ENCODE measurements at places on chromosomes 2 and 18. TPM values are rescaled to one million over a fixed set of nuclear protein-coding genes. Genes with fewer than 3 reads are reported as not detected.

The CD8B gene
- 0.83 TPM for total RNA-seq

The RAB17 gene
- total RNA-seq = 1.1 TPM

The TMEM247 gene
- total RNA-seq = not detected

The PRKRA gene
- 42.2 TPM for total RNA-seq

The PJVK gene
- 2.5 TPM for total RNA-seq

The CAPN14 gene
- total RNA-seq = 0.11 TPM

The ANKRD30B gene
- not detected for total RNA-seq

The ZNF513 gene
- total RNA-seq = 20.2 TPM

The CLIP4 gene
- 13.2 TPM for total RNA-seq

The PASK gene
- total RNA-seq = 3.8 TPM

The SH2D6 gene
- total RNA-seq = 0.69 TPM

The C1GALT1C1L gene
- 0.71 TPM for total RNA-seq

The MARCO gene
- total RNA-seq = 0.44 TPM

The FIGLA gene
- not detected for total RNA-seq

The CNTNAP5 gene
- total RNA-seq = not detected

The TM4SF20 gene
- not detected for total RNA-seq

The REG1B gene
- total RNA-seq = not detected

The CFAP65 gene
- 0.04 TPM for total RNA-seq

The ICOS gene
- total RNA-seq = not detected

The LIMS2 gene
- total RNA-seq = 11.7 TPM

The COBLL1 gene
- 50.1 TPM for total RNA-seq

The TANC1 gene
- 28.1 TPM for total RNA-seq

The STPG4 gene
- not detected for total RNA-seq

The CXCR4 gene
- 72.8 TPM for total RNA-seq

The ZAP70 gene
- total RNA-seq = 6.1 TPM

The LGALSL gene
- 49.5 TPM for total RNA-seq

Data from adrenal gland (tissue), 19 donors.